ENCODE measurements at places on chromosomes 12 and 14. TPM values are rescaled to one million over a fixed set of nuclear protein-coding genes. Genes with fewer than 3 reads are reported as not detected.

CELA1 gene
- not detected for total RNA-seq

SLC5A8 gene
- total RNA-seq, result 0.12 TPM

ANKRD52 gene
- total RNA-seq, result 18.1 TPM

B4GALNT1 gene
- 3.0 TPM for total RNA-seq

TRIM9 gene
- total RNA-seq, result 4.8 TPM

SDR9C7 gene
- total RNA-seq, result not detected

LBHD2 gene
- total RNA-seq, result 6.3 TPM

CD4 gene
- 26.5 TPM for total RNA-seq

GRCh38 chr14:88612981-88613380 lies 50.1 kb downstream of the ZC3H14 start:
- no peak for DNase-seq

DNA sequence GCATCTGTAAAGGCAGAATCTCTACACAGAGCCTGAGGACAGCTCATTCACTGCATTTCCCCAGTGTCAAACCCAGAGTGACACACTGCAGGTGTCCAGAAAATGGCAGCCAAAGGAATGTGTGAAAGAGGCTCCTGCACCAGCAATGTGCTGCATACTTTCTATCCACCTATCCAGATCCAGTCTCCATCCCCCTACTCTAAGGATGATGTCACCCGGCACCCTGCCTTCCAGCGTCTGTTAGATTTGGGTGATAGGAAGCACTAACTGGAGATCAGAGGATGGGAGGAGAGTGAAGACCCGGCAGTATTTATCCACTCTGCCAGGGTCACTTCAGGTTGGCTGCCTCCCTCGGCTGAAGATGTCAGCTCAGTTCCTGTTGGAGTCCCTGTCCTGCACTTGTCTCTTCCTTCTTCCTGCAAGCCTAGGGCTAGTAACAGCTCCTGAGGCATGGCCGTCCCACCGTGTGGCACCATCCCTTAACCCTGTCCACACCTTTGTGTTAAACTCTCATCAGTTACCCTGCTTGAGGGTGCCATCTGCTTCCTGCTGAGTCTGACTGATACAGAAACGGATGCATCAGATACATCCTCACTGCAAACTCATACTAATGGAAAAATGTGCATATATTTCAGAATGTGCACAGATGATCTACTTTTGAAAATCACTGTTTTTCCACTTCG lies 13.0 kb upstream of the GPR68 start:
- DNase-seq, result no peak

GRCh38 chr14:104219731-104220214 lies 81.4 kb downstream of the KIF26A start:
- no peak for DNase-seq

GRCh38 chr14:91357272-91358024 lies 60.2 kb downstream of the CCDC88C start:
- DNase-seq, result no peak

GRCh38 chr12:48446161-48446776 lies 26.1 kb upstream of the ANP32D start:
- no peak for DNase-seq

GRCh38 chr12:53300187-53300586 lies 692 bp downstream of the MYG1 start:
- no peak for DNase-seq

DNA sequence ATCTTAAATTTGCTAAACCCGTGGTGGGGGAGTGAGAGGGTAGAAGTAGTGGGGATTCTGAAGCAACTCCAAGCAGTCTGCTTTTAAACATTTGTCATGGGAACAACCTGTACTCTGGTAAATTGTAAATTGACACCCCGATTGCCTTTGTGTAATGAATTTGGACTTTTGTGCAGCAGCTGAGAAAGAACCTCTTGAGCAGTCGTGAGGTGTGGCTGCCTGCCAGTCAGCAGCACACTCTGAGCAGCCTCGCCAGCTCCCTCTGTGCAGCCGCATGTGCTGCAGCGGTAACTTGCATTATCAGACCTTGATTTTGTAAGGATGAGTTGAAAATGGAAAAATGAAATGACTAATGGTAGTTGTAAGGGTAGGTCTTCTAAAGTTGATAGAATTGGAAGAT lies 74.3 kb downstream of the SUSD6 start:
- DNase-seq, result no peak

DNA sequence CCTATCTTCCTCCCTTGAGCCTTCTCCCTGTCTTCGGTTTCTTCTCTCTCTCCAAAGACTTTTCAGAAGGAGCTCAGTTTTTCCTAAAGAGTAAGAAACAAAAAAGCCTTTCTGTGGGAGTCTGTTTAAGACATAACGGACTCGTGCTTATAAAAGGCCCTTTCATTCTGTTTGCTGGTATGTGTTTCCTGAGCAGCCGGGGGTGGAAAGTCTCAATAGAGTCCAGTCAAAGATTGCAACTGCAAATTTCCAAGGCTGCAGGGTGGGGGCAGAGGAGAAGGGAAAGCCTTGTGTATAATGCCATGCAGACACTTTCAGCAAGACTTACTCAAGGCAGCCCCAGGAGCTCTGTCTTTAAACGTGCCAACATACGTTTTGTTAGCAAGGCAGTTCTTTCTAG lies 62.2 kb downstream of the GNG2 start:
- DNase-seq, result no peak

GRCh38 chr12:106269150-106269771 lies 21.4 kb upstream of the CKAP4 start:
- no peak for DNase-seq

DNA sequence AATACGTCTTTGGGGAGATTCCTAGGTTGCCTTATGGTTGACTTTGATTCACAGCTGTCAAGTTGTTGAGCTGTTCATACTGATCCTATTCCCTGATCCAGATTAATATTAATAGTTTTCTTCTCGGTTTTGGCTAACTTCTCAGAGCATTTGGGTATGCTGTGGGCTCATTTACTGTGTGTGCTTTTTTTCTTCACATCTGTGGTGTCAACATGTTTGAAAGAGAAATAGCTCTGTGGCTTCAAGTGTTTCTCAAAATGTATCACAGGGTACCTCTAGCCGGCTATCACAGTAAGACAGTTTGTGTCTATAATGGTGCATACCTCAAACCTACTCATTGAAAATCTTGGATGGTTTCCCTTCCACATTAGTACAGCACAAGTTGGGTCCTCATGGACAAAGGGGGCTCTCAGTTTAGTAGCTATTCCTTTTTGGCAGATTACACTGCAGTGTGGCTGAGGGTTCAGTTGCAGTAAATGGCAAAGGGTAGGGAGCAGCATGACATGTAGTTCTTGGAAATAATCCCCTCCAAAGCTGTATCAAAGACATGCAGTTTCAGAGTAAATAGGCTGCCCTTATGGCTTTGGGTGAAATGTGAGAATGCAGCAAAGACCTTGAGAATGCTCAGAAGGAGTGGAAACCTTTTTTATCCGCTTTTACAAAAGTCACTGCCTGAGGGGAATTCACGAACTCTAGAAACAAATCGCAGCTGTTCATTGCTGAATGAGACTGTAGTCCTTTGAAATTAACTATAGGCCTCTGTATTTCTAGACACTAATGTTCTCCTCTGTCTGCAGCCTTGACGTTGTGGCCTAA lies 102.4 kb upstream of the ATF1 start:
- no peak for DNase-seq

GRCh38 chr12:105764216-105764835 lies 374.4 kb downstream of the NUAK1 start:
- no peak for DNase-seq

DNA sequence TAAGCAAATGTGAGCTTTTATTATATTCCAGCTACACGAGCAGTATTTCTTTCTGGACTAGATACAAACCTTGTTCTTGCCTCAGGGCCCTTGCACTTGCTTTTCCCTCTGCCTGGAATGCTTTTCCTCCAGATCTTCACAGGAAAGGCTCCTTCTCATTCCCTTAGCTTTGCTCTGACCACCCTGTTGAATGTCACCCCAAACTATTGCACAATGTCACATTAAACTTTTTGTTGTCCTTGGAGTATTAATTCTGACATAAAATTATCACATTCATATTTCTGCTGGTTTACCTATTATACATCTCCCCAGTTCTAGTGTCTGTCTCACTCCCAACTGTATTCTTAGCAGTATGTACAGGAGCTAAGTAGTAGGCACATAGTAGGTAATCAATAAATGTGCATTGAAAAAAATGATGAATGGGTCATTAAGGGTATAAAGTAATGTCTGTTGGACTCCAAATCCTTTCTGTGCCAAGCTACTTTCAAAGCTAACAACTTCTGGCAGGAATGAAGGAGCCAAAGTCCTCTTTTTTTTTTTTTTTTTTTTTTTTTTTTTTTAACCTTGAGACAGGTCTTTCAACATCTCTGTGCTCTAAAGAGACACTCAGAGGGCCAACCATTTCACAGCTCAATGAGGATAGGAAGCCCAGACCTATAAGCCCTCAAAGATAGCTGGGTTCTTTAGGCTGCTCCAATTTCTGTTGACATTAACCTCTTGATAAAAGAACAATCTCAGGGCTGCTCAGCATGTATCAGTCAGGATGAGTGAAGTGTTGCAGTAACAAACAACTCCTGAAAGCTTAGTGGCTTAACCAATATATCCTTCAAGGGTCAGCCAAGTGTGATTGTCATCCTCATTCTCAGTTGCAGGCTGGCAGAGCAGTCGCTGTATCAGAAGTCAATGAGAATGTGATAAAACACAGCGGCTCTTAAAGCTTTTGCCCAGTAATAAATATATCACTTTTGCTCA lies 424.4 kb upstream of the TBX3 start:
- no peak for DNase-seq

DNA sequence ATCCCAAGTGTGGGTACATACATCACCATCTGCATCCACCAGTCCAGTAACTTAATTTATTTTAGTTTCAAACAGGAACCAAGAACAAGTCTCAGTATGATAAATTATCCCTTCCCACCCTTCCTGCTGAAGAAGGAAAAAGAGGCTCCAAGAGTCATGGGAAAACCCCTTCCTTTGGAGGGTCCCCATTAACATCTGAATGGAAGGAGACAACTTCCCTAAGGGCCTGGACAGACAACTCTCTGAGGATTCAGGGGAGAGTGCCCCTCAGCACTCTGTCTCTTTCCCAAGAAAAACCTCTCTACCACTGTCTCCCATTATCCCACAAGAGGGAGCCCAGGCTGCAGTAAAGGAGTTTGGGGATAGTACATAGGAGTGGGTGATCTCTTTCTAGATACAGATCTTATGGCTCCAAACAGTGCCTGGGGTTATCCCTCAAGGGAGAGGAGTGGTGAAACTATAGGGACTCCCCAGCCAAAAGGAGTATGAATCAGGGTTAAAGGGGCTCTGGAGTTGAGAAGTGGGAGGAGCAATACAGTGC lies 6.2 kb downstream of the WNT10B start:
- no peak for DNase-seq

GRCh38 chr12:104825408-104825807 lies 132.7 kb downstream of the SLC41A2 start:
- no peak for DNase-seq

DNA sequence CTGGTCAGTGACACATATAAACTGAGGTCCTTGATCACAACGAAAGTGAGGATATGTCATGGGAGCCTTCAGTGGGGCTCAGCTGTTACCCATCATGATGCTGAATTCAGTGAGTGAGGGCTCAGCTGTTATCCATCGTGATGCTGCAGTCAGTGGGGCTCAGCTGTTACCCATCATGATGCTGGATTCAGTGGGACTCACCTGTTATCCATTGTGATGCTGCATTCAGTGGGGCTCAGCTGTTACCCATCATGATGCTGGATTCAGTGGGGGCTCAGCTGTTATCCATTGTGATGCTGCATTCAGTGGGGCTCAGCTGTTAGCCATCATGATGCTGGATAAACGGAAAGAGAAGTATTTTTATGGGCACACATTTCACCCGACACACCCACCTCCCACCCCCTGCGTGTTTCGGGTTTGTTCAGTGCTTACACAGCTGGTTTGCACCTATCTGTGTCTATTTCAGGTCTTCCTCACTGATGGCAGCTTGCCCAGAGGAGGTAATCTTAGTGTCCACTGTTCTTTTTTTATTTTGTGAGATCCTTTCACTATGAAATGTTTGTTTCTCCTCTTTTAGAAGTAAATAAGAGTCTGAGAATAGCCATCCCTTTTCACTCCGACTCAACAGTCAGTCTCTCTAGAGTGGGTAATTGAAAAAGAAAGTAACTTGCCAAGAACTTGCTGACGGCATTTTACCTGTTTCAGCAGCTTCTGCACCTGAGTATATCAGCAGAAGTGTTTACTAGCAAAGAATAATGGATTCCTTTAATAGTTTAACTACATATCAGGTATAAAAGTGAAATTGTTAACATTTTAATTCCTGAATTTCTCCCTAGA lies 183.0 kb downstream of the ERC1 start:
- DNase-seq, result no peak

- DNase-seq, result no peak
Measured at GRCh38 chr14:65057695-65058094, 44.6 kb downstream of the MAX start.

DNA sequence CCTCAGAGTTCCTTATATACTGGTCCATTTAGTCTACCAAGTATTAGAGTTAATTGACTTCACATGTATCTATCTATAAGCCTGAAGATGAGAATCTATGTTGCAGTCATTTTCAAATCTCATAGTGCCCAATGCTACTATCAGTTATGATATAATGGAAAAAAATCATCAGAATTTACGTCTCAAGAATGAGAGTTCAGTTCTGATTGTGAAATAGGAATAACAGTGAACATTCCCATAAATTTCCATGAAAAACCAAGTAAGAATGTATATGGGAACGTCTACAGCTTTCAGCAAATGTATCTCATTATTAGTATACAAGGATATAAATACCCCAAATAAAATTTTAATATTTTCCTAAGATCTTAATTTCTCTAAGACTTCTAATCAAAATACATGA lies 77.2 kb downstream of the PPP1R12A start:
- DNase-seq, result no peak

DNA sequence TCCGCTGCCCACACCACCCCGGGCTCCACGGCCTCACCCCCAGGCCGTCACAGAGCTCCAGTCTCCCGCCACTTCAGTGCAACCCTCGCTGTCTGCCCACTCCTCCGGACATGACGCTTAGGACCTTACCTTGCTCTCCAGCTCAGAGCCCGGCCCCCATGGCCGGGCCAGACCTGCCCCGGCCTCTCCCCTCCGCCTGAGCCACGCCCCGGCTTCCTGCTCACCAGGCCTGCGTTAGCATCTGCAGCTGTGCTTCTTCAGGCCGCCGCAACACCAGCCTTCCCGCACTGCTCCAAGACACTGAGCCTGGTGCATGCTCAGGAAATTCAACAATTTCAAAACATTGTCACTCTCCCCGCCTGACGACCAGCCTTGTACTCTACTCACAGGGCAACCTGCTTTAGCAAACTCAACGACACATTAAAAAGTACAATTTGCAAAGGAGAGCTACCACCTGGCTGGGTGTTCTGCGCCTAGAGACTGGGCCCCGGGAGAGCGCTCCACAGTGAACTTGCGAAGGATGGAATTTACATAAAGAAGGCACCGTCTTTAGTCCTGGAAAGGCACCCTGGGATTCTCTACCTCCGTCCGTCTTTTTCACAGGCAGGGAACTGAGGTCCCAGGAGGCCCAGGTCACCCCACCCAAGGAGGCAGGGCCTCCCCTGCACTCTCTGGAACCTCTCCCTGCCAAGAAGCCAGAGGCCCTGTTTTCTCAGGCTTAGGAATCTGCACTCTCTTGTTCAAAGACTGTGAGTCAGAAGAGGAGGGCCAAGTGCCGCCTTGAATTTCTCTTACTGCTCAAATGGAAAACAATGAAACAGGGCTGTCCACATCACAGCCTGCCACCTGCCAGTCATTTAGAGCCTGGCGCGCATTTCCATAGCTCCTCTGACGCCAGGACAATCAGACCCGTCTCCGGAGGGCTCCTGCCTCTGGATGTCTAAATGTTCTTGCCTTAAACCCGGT lies 51.3 kb downstream of the STX2 start:
- no peak for DNase-seq
